GM12865 (cell line): ENCODE measurements at places on chromosomes 12 and 14.

GRCh38 chr14:28653521-28653920, 113.1 kb upstream of the FOXG1 start:
- DNase-seq = no peak

GRCh38 chr12:93128332-93128707, 199.2 kb upstream of the EEA1 start:
- no peak for DNase-seq

DNA sequence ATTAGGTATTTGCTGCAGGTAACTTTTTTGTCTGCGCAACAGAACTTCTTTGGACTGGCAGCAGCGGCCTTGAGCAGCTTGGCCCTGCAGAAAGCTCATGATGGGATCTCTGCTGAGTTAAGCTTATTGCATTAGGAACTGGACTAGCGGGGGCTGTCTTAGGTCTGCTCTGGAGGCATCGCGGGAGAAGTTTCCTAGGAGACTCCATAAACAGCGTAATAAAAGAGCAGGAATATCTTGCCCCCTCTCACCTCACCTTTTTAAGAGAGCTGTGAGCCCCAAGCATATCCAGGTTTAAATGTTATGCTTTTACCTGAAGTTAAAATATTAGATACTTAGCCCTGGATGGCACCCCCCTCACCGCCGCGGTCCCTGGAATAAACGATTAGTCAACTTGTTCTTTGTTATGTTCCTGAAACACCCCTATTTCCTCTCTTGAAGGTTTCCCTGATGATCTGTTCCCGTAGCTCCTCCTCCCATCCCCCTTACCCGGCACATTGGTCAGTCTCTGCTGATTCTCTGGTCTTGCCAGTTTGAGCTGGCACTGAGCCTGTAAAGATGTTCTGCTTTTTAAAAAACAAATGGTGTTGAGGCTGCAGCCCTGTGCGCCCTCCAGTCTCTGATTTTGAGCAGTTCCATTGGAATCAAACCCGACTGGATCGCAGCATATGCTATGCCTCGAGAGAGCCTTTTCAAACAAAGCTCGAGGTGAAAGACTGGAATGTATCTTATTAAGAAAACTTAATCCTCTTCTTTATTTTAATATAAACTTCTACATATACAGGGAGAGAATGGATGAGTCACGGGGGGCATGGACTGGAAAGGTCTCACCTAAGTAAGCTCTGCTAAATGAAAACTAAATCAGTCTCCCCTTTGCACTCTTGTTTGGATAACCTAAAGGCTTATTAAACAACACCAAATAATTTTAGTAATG, 1.9 kb downstream of the MLXIP start:
- DNase-seq = no peak

GRCh38 chr14:75705014-75705413, 44.0 kb downstream of the TTLL5 start:
- no peak for DNase-seq

DNA sequence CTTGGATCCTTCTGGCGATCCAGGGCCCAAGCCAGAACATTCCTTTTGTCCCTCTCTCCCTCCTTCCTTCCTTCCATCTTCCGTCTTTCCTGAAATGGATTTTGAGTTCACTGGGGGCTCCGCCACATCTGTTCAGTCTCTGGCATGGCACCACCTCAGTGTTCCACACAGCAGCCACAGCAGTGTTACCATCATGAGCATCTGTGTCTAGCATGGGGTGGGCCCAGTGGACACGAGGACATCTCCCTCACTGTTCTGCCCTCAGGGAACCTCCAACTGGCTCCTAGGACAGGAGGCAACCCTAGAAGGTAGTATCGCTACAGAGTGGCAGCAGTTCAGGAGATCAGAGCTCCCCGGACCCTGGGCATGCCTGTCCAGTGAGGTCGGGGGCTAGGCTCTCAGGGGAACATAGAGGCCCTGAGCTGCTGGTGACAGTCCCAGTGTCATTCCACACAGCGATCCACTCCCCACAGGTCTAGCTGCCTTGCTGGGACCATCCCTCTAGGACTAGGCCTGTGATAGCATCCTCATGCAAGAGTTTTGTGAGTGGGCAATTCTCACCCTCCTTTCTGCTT, 59.0 kb downstream of the GALNT16 start:
- DNase-seq = no peak

GRCh38 chr12:130972586-130972950, 18.9 kb downstream of the ADGRD1 start:
- no peak for DNase-seq

DNA sequence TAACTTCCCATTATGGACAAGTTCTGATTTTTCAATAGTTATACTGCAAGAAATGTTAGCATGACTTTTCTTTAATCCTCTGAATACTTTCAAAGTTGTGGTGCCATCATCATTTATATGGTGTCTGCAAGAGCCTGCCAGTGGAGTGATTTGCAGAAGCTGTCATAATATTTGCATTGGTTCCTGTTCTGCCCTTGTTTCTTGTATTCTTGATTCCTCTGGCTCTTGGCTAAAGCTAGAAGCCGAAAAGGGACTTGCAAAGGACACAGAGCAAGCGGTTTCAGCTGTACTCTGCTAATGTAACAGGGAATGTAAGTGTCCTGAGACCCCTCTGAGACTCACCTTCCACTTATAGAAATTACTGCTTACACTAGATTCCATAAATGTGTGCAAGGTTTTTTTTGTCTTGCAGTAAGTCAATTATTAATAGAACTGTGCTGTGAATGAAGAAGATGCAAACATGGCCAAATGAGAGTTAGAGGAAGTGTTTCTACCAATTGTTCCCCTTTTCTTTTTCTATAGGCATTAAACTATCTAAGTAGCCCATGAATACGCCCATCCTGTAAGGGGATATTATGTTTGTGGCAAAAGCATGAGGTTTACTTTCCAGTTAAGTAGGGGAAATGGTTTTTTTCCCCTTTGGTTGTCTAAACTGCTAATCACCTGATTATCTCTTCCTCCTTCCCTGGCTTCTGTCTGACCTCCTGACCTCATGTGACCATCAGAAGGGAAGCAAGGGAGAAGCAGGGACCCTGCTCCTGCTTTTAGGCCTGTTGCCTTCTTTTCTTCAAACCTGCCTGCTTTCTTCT, 5.3 kb downstream of the DYRK4 start:
- peak; percentile 24 for DNase-seq

GRCh38 chr14:94284221-94284620, 8.8 kb downstream of the SERPINA10 start:
- DNase-seq = no peak

DNA sequence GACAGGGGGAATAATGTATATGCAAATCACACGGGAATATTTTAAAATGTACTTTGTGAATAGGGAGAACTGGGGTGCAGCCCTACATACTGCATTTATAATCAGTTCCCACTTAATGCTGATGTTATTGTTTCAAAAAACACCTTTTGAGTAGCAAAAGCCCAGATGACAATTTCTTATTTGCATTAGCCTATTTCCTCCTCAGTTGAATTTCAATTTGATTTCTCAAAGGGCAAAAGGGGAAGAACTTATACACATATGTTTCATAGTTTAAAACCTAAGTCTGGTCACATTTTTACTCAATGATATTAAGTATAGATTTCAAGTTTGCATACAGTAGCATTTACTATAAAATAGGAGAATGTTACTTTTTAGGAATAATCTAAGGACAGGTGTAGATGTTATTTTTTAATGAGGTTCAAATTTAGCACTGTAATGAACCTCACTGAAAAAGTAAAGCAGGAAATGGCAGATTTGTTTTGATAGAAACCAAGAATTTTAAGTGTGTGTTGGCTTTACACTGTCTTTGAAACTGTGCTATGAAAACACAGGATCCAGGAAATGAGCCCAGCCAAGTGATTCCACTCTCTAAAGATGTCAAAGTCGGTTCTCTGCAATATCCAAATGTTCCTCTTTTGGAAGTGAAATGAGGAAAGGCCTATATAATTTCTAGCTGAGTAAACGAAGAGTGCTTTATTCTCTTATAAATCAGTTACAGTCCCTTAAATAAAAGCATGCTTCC, 367.4 kb downstream of the BTG1 start:
- DNase-seq = peak; percentile 65

GRCh38 chr14:65833267-65833880, 420.8 kb downstream of the FUT8 start:
- no peak for DNase-seq

DNA sequence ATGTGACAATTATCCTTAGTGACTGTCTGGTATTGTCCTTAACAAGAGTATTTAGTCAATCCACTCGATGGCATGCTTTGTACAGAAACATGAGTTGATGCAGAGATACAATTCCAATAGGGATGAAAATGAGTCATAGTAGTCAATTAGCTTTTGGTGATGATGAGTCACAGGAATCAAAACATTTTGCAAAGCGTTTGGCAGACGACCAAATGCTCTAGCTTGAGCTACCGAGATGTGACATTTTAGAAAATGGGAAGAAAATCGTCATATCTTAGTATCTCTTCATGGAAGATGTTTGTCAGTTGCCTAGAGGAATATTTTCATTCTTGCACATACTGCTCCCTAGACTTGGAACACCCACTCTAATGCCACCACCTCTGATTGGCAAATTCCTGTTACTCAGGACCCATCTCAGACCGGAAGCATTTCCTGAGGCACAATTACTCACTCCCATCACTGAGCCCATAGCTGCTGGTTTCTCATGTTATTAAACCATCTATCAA, 95.0 kb downstream of the LMNTD1 start:
- DNase-seq = no peak

GRCh38 chr14:96592591-96593386, 90.6 kb downstream of the PAPOLA start:
- DNase-seq = peak; percentile 56

- no peak for DNase-seq
Observed at GRCh38 chr12:111841236-111841749, 735 bp upstream of the MAPKAPK5 start.

DNA sequence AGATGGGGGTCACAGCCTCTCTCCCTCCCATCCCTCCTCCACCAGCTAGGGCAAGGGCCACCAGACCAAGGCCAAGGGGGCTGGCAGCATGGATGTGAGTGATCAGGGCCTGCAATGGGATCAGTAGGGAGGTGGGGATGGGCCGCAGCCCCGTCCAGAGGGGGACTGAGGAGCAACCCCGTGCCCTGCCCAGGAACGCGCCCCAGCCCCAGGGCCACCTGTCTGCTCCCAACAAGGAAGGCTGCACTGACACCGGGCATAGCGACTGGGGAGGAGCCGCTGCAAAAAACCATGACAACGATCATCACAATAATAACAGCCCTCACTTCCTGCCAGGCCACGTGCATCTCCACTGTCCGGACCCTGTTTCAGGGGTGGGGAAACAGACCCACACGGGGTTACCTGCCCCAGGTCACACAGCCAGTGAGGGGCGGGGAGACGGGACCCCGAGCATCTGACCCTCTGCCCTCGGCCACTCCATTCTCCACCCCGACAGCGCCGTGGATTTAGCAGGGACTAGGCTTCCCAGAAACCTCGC, 24.3 kb downstream of the NCOR2 start:
- DNase-seq = peak; percentile 48

DNA sequence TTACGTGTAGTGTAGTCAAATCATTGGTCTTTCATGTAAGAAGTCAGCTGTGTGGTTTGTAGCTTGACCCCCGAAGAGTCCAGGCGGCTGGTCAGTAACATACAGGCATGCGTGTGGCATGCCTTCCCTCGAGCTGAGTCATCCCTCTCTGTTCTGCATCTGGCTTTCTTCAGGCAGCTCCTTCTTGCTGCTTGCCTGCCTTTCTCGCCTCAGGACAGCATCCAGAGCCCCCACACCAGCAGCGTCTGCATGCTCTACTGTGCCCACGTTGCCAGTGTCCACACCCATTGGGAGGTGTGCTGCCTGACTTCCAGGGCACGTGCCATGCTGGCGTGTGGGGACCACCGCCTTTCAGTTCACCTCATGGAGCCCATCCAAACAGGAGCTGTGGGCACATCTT, 96.8 kb downstream of the EP400 start:
- no peak for DNase-seq

- DNase-seq = no peak
Observed at GRCh38 chr14:63800083-63800482, 52.7 kb upstream of the SYNE2 start.

DNA sequence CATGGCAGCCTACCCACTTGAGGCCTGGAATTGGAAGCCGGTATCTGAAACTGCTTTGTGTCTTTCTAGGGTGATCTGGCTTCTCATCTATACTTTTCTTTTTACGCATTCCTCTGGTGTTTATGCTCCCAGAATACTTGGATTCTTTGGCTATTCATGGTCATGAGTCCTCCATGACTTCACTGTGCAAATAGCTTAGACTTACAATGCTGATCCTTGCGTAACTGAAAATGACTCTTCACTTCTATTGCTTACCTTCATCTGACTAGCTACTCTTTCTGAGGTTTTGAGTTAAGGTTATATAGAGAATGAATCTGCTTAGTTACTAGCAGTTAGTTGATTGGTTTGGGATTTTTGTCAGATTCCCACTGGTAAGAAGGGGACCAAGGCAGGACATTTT, 121.7 kb upstream of the NOVA1 start:
- DNase-seq = no peak

DNA sequence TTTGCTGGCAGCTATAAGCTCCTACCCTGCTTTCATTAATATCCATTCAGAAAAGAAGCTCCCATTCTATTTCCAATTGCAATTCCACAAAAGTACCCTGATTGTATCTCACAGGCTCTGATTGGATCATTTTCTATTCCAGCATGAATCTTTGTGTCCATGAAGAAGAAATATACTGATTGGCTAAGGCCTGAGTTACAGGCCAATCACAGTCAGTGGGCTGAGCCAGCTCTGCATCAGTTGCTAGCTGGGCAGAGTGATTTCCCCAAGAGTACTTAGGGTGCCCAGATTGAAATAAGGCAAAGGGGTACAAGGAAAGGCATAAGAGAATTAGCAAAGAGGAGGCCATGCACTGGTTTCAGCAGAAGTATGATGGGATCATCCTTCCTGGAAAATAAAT, 14.4 kb downstream of the ART4 start:
- DNase-seq = peak; percentile 42

DNA sequence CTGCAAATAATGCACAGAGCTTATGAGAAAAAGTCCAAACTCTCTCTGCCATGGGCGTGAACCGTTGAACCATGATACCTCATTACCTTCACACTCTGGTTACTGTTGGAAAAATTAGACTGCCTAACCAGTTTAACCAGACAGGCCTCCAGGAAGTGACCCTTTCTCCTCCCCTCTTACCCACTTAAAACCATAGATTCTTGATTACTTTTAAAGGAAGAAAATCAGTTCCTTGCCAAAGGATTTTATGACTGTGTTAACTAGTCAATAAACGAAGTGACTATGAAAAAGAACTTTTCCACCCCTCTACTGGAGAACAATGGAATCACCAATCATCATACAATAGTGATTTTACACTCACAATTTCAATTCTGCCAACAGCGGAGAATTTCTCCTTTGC, 254.0 kb upstream of the ATP2B1 start:
- DNase-seq = no peak

GRCh38 chr12:83168751-83169150, 482.0 kb downstream of the TMTC2 start:
- no peak for DNase-seq

GRCh38 chr14:71183876-71184689, 276.8 kb downstream of the PCNX1 start:
- DNase-seq = no peak

GRCh38 chr12:109202770-109203169, 86.4 kb downstream of the ACACB start:
- no peak for DNase-seq
